NCI-H2171 treated with DMSO at 0.1 percent for 48 hours (cell line): ENCODE measurements at places on chromosomes 5 and 9.

- DNase-seq, result no peak
Measured at GRCh38 chr5:105922080-105922479, 1748.7 kb downstream of the EFNA5 start.

GRCh38 chr5:80254767-80255430 lies 949 bp downstream of the SERINC5 start:
- DNase-seq, result no peak

DNA sequence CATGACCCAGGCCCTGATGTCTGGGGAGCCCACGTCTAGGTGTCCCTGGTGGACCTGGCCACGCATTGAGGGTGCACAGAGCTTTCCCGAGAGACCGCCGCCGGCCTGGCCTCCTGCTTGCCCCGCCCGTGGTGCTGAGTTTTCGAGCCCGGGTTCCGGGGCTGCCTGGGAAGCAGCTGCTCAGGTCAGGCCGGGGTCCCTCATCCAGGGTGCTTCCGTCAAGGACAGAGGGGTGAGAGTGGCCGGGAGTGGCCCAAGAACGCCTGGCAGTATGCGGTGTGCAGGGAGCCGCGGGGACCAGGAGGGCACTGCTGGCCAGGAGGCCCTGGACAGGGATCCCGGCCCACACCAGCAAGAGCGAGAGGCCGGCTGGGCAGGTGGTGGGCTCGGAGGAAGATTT lies 19.6 kb downstream of the CCDC187 start:
- DNase-seq, result no peak

DNA sequence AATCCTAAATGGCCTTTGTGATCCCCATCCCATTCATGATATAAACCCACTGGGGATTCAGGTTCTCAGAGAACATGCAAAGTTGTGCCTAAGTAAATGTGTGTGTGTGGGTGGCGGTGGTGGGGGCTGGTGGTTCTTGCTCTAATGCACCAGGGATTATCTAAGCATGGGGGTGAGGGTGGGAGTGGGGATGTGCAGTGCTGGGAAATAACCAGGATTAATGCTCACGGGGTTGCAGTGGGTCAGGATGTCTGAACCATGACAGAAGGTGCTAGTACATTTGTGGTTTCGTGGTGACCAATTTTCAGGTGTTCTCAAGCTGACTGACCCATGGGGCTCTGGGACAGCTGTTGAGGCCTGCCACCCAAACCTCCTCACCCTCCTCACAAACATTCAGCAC lies 101.0 kb downstream of the ZNF608 start:
- DNase-seq, result no peak

- DNase-seq, result no peak
Measured at GRCh38 chr5:145629047-145629446, 206.1 kb downstream of the PRELID2 start.

DNA sequence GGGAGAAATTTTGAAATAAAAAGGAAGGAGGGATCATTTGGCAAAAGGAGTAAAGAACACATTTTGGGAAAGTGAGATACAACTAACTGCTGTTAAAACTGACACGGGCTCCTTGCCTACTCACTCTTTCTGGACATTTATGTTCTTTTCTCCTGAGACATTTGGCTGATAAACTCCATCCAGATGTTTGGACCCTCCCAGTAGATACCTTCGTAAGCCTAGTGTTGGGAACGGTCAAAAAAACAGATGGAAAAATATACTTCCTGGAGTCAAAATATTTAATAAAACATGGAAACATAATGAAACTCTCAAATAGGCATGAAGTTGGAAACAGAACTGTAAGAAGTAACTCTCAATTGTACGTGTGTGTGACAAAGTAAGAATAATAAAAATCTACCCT lies 360.1 kb upstream of the RIOK2 start:
- DNase-seq, result no peak

DNA sequence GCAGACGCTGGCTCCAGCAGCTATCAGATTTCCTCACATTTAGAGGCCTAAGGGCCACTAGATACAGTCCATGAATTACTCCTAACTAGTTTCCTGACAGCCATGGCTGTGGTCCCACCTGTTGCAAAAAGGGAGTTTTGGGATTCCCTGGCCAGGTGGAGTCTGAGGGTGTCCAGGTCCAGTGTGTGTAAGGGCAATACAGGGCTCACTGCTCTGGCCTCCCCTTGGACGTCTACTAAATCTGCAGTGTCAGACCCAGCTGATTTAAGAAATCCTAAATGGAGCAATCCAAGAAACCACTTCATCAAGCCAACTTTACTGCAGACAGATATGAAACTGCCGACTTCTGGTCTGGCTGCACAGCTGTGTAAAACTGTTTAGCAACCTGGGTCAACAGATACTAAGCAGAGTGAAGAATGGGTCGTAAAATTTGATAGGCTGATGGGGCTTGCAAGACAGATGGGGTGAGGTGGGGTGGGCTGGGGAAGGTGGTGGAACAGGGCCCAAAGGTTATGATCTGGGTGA lies 116.4 kb downstream of the GADD45G start:
- DNase-seq, result peak; percentile 81

DNA sequence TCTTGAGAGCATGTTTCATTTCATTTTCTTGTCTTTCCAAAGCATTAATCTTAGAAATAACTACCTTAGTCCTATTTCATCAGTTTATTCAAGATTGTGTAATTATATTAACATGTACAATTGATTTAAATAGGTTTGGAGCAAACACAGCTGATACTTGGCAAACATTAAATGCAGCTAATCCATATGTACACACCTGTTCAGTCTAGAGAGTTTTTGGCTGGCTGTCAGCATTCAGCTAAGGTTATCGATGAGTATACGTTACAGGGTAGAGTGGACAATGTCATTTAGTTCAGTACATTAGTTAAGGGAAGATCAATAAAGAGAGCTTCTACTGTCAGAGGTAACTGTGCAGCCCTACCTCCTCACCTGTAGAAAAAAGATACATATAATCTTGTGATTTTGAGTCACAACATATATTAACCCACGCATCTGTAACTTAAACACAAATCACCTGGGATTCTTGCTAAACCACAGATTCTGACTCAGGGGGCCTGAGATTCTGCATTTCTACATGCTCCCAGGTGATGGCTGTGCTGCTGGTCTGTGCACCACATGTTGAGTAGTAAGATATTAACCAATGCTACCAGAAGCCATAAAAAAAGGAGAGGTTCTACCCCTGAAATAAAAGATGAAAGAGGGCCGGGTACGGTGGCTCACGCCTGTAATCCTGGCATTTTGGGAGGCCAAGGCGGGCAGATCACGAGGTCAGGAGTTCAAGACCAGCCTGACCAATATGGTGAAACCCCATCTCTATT lies 34.1 kb upstream of the PCA3 start:
- no peak for DNase-seq

DNA sequence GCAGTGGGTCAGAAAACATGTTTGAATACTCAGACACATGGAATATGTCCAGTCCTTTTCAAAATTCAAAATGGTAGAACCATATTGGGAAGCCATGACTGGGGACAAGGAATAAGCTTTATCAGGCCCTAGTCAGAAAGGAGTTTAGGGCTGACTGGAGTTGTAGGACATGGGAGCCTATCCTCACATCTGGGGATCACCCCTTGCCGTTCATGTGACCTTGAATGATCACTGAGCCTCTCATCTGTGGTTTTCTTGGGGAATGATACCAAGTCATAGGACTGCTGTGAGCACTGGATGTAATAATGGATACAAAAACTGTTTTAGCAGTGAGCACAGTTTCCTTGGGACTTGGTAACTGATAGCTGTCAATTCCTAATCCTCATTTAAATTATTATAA lies 84.7 kb downstream of the IQGAP2 start:
- no peak for DNase-seq

DNA sequence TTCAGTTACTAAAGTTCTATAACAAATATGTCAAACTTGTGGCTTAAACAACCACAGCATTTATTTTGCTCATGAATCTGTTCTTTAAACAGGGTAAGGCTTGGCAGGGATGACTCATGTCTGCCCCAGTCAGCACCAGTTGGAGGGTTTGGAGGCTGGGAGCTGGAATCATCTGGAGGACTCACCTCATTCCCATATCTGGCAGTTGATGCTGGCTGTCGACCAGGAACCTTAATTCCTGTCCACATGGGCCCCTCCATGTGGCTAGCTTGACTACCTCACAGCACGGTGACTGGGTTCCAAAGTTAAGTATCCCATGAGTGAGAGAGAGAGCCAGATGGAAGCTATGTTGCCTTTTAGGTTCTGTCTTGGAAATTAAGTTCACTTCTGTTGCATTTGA lies 13.8 kb upstream of the CCL28 start:
- no peak for DNase-seq

GRCh38 chr9:6243746-6244145 lies 28.1 kb downstream of the IL33 start:
- no peak for DNase-seq

DNA sequence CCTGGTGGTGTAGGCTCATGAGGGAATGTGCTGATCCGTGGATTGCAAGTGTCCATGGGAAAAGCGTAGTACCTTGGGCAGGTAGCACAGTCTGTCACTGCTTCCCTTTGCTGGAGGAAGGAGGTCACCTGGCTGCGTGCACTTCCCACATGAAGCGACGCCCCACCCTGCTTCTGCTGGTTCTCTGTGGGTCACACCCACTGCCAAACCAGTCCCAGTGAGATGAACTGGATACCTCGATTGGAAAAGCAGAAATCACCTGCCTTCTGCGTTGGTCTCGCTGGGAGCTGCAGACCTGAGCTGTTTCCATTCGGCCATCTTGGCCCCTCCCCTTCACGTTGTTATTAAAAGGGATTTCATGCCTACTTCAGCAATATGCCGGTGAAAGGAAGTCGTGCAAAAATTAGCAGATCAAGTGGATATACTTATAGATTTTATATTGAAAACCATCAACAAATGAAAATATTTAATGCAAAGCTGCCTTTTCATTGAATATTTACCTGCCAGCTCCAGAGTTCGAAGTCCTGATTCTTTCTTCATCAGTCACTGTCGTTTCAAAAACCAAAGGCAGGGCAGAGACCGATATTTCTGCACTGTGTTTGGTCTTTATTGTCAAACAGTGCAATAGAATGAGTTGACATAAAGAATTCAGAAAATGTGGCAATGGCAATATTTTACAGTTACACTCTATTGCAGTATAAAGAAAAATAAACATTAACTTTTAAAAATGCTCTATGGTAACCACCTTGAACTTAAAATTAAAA lies 123.2 kb downstream of the JAKMIP2 start:
- no peak for DNase-seq

GRCh38 chr5:51185850-51186329 lies 197.4 kb upstream of the ISL1 start:
- no peak for DNase-seq

DNA sequence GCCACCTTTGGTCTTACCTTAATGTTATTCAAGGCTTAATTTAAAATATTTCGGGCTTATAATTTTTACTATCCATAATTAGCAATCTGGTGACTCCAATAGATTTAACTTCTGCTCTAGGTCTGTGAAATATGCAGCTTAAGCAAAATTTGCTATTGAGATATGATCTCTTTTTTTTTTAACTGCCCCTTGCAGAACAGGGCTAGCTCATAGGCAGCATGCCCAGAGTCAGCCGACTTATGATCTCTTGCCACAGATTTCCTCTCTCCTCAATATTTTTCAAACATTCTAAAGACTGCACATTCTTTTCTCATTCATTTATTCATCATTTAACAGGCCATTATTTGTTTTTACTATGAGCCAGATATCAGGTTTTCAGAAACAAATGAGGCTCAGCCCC lies 4.5 kb downstream of the TTC23L start:
- no peak for DNase-seq

DNA sequence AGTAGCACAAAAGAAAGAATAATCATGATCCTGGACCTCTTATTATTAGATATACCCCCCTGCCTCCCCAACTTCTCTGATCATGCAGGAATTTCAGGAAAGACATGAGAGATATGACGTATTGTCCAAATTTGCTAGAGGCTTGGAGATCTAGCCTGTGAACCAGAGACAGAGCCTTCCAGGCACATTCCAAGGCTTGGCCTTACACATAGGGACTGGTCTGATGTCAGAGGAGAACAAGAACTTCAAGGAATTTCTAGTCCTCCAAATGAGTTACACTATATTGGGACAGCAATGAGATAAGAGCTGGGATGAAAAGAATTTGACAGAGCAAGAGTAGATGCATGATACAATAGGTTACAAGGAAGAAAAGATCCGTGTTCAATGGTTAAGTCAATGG lies 67.0 kb downstream of the MCTP1 start:
- no peak for DNase-seq

- DNase-seq, result no peak
Measured at GRCh38 chr9:86485359-86485758, 131.1 kb upstream of the TUT7 start.

- no peak for DNase-seq
Measured at GRCh38 chr9:114549697-114550330, 37.8 kb upstream of the ATP6V1G1 start.
